ENCODE measurements at places on chromosomes 6 and 20. TPM values are rescaled to one million over a fixed set of nuclear protein-coding genes. Genes with fewer than 3 reads are reported as not detected.
A peak's percentile ranks its signal among the peaks of the same experiment; 100 is the strongest.

DNA sequence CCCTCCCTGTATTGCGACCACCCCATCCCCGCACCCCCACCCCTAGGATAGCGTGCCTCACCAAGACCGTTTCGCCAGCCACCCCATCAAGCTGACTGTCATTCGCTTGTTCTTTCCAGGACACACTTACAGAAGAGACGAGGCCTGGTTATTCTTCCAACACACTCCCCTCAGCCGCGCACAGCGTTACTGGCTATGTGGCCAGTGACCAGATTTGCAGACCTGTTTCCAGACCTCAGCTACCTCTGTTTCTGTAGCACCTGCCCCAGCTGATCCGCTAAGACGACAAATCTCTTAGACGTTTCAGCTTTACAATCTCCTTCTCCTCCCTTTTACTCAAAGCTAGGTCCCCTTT, 26.1 kb downstream of the HLA-F start:
- no peak for DNase-seq

CRIP3 gene
- total RNA-seq = 7.3 TPM

GRCh38 chr6:116596815-116597214, 19.5 kb upstream of the RSPH4A start:
- DNase-seq = no peak

DNA sequence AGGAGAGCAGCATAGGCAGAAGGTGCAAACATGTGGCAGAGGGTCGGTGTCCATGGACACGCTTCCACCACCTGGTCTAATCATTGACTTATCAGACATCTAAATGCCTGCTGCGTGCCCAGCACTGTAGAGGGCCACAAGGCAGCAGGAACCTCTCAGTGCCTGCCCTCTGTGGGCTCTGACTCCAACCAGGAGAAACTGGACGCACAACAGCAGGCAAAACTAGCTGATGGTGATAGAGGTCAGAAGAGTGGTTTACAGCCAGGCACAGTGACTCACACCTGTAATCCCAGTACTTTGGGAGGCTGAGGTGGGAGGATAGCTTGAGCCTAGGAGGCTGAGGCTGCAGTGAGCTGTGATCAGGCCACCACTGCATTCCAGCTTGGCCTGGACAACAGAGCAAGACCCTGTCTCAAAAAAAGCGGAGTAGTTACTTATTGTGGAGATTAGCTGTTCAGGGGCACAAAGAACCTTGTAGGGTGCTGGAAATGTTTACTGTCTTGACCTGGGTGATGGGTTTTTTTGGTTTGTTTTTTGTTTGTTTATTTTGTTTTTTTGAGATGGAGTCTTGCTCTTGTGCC, 46.5 kb downstream of the PPARD start:
- DNase-seq = no peak

HMGCLL1 gene
- total RNA-seq = 0.83 TPM

BPIFB1 gene
- total RNA-seq = 0.78 TPM

- DNase-seq = no peak
Measured at GRCh38 chr20:61385296-61385695, 133.2 kb downstream of the CDH4 start.

- no peak for DNase-seq
Measured at GRCh38 chr20:15571056-15571455, 1002.2 kb downstream of the KIF16B start.

DLK2 gene
- 0.37 TPM for total RNA-seq

DNA sequence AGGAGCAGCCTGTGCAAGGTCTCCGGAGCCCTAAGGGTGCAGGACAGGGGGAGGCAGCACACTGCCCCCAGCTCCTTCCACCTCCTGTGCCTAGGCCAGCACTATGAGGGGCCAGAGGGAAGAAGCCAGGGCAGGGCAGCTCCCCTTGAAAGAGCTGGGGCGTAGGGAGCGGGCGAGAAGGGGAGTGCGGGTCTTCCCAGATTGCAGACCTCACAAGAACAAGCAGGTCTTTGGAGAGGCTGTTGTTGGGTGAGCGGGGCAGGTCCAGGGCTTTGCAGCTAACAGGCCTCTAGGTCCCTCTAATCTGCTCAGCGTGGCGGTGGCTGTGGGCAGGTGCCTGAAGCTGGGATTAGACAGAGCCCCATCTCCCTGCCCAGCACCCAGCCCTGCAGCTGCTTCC, 22.4 kb upstream of the CST1 start:
- no peak for DNase-seq

DNA sequence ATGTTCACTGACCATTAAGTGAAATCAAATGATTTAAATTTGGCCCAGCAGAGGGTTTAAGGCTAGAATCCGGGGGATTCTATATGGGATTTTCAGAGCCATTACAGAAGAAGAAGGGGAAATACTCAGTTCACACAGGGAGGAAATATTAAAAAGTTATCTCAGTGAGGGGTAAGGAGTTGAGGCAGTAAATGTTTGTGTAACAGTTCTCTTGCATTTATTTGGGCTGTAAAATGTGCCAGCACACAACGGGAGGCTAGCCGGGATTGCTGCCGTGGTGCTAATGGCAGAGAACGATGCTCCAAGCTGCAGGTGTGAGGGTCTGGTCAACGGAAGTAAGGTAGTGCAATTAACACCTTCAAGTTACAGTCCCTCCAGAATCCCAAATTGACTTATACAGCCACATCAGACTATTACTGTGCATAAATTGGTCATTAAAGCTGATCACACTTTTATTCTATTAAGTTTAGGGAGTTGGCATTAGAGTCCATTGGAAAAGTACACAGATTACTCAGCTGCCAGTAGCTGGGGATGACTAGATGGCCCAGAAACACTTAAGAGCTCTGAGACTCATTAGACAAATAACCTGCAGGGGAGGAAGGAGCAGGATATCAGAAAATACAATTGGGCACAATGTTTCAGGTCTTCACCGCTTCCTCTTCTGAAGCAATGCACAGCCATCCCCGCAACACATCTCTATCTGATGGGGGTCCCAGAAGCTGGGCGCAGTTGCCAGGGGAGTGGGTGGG, 31.3 kb downstream of the PPP1R3G start:
- DNase-seq = no peak

DNA sequence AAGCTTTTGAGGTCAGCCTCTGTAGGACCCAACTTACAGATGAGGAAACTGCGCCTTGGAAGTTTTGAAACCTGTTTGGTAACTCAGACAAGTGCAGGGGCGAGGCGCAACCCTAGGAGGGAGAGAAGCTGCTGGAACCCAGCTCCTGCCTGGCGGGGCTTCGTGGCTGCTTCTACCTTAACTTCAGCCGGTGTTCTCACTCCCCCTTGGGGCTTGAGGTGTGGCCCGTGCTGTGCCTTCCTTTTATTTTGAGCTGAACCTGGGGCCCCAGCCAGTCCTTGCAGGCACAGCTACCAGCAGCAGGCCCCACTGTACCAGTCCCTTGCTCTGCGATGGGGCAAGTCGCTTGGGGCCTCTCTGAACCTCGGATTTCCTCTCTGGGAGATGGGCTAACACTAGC, 12.0 kb downstream of the RBM38 start:
- no peak for DNase-seq

WFDC10B gene
- total RNA-seq = 0.49 TPM

GRCh38 chr6:77151241-77151640, 312.1 kb downstream of the HTR1B start:
- no peak for DNase-seq

GRCh38 chr6:158251565-158251964, 60.7 kb upstream of the TULP4 start:
- no peak for DNase-seq

- DNase-seq = no peak
Measured at GRCh38 chr6:11830520-11830919, 51.9 kb upstream of the ADTRP start.

ENPP5 gene
- 21.5 TPM for total RNA-seq

- DNase-seq = no peak
Measured at GRCh38 chr6:92315312-92315711, 1104.0 kb downstream of the EPHA7 start.

DNA sequence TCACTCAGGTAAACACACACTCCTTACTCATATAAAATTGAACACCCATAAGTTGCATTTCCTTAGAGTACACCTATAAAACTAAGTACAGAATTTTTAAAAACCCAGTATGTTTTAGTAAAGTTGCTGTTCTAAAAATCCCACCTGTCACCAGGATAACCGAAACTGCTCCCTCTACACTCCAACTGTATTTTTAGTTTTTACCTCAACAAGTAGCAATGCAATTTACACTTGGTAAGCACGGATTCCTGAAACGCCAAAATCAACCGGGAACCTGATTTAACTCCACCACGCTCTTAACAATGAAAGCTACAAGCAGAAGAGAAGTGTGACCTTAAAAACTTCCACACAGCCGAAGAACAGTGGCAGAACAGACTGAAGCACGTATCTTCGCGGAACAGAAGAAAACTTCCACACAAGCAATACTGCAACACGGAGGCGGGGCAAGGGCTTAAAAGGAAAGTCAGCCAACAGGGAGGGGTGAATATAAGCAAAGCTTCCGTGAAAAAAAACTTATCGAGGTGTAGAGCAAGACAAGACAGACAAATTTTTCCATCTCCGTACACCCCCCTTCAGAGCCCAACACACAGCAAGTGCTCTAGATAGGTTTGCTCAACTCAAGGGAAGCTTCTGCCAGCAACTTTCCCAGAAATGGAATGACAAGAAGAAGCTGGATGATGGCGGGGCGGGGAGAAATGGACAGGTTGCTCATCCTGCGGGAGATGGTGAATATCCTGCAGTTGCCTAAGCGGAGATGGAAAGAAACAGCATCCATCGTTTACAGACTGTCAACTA, 1.4 kb downstream of the STAU1 start:
- DNase-seq = peak; percentile 71

DNA sequence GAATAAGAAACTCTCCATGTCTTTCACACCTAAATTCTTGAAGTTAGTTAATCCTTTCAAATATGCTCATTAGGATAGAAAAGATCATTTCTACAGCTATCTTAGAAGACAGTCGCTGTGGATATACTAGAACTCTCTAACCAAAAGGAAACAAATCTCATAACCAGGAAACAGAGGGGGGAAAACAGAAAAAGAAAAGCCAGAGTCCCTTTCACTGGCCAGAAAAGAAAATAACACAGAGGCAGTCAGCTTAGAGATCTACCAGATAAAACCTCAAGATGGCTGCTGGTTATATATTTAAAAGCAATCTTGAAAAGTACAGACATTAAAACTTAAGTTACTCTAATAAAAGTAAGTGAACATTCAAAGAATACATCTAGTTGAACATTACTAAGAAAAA, 19.6 kb downstream of the NUP153 start:
- DNase-seq = no peak

DNA sequence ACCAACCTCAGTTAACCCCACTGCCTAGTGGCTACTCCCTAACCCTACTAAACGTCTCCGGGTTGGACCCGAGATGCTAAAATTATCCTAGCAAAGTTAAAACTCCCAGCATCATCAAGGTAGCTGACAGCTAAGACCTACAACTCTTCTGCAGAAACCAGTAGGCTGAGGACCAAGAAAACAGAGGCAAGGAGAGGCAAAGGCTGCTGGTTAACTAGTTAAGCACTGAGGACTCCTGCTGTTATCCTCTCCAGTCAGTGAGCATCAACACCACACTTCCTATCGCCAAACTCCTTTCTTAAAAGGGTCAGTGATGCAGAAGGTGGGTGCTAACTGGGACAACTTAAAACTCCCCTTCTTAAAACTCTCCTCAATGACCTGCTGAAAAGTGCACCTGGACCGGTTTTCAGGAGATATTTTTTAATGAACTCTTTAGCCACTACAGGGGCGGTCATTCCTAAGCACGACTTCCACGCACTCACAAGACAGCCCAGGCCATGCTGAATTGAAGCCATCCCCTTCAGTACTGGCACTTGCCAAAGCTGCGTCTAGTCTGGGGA, 1.7 kb downstream of the TRERF1 start:
- DNase-seq = no peak

DNA sequence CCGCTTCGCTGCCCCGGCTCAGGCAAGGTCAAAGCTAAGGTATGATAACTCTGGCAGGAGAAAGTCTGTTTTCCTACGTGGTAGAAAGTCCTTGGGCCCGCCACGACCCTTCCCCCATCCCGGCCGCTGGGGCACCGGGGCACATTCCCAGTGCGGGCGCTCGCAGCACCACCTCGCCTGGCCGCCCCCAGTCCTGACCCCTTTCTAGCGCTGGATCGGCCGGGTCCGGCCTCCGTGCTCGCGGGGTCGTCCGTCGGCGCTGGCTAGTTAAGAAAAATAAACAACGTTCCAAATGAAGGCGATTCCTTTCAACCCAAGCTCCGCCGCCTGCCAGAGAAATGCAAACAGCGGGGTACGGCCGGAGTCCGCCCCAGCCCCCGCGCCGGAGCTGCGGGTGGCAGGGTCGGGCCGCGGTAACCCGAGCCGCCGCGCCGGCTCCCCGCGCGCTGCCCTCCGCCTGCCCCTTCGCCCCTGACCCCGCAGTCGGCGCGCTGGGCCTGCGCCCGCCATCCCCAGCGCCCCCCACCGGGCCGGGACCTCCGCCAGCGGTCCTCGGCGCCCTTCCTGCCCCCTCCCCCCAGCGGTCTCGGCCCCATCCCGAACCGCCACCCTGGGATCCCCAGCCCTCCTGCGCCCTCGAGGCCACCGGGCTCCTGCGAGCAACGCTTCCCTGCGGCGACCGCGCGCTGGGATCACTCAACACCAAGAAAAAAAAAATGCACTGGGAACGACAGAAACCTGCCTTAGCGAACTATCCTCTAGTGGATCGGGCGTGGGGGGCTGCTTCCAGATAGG, 37.6 kb downstream of the NCR2 start:
- DNase-seq = no peak

DNA sequence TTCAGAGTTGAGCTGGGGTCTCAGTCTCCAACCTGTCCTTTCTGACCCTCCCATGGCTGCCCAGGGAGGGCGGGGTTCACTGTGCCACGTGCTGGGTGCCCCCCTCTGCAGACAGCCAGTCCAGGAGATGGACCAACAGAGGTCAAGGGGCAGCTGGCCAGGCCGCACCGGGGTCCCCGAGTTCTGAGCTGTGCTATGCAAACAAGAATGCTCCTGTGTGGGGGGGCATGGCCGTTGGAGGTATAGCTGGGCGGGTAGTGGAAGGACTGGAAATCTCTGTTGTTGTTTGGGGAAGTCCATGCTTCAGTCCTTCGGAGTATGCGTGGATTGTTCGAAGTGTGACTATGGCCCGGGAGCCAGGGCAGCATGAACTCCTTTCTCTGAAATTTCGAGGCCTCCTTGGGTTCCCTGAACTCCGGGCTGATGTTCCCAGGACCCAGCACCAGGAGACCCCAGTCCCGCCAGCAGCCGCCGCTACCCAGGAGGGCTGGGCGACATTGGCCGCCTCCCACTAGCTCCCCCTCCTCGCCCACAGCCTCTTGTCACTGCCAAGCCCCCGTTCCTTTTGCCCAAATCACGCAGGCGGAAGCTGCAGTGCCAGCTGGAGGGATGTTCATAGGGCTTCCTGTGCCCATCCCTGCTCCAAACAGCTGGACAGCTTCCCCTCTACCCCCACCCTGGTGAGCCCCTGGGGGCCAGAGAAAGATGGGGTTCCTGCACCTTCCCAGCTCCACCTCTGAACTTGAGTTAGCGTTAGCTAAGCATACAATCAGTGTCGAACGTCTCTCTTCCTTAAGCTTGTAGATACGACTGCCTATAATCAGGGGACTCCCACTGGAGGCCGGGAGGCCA, 126.6 kb downstream of the TAF4 start:
- no peak for DNase-seq

- DNase-seq = no peak
Measured at GRCh38 chr20:31711179-31712111, 11.2 kb downstream of the BCL2L1 start.
